Lung (tissue), 17 donors: ENCODE measurements at places on chromosomes 11 and 22.
A peak's percentile ranks its signal among the peaks of the same experiment; 100 is the strongest.

GRCh38 chr11:13152264-13152663 is 125.3 kb upstream of the BMAL1 start:
- DNase-seq = no peak

DNA sequence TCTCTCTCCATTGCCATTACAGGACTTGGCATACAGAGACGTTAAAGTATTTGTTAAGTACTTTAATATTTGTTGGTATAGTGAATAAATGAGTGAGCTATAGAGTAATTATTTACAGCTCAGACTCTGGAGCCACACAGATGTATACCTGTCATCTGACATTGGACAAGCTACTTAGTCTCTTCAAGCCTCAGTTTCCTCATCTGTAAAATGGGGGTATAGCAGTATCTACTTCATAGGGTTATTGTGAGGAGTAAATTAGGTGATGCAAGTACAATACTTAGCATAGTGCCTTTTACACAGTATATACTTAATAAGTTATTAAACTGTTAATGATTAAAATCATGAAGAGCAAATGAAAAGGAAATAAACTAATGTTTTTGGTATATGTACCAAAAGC is 203.2 kb downstream of the NAV2 start:
- DNase-seq = no peak

DNA sequence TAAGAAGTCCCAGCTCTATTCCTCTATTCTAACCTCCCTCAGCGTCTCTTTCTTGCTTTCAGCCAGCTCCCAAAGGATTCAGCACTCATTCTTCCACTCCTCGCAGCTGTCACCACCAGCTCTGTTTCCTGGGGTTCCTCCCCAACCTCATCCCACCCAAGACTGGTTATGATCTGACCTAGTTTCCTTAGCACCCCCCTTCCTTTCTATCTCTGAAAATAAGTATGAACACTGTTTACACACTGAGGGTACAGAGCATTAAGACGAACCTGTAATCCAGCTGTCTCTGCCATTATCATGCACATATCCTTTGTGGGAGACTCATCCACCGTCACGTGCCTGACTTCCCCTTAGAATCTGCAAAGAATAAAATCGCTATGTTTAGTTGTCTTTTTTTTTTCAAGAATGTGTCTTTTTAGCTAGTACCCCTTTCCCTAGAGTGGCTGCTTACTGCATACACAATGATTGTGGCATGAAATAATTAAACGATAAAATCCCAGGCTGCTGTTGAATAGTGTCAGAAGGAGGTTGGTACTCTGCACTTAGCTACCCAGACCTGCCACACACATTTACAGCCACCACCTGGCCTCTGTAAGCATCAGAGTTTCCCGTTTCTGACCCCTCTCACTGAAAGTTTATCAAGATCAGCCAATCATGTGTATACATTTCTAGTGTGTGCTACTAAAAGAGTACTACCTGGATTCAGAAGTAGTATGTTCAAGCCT is 26.9 kb upstream of the CSTF3 start:
- DNase-seq = no peak

- peak; percentile 27 for DNase-seq
Measured at GRCh38 chr11:104033134-104033533, 3.3 kb upstream of the DDI1 start.

DNA sequence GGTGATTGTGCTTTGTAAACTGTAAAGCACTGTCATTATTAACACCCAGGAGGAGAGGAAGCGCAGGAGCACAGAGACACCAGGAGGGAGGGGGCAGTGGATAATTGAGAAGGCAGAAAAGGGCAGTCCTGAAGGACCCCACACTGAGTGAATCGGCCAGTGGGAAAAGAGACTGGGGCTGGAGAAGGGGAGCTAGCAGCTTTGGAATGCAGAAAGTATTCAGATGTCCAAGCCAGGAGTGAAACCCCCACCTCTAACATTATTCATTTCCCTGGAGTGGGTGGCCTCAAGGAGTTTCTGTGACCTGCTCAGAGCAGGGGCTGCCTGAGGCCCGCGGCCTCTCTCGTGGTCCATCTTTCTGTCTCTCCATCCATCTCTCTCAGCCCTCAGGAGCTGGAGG is 38.0 kb upstream of the CDON start:
- no peak for DNase-seq

DNA sequence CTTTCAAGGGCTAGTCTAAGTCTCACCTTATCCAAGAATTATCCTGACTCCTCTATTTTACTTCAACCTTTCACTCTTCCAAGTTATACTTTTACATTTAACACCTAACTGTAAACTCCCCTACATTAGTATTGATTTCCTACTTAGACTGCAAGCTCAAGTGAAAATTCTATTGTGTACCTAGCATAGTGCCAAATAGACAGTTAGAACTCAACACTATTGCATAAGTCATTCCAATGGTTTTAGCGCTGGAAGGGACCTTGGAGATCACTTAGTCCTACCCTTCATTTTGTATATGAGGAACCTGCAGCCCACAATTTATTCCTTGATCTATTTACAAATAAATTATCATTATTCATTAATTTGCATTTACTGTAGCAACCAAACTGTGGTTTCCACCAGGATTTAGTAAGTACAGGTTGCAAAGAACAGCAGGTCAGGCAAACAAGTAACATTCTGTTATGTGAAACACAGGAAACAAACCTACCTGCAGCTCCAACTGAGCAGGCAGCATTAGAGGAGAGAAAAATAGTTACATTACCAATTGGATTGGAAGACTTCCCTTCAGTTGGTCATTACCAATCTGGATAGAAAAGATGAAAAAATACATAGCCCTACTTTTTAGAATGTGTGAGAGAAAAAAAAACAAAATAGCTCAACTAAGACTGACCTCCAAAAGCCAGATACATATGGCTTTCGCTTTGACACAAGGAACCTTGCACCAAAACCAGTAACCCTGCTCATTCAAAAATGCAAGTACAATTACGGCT is 33.7 kb upstream of the NFRKB start:
- no peak for DNase-seq

DNA sequence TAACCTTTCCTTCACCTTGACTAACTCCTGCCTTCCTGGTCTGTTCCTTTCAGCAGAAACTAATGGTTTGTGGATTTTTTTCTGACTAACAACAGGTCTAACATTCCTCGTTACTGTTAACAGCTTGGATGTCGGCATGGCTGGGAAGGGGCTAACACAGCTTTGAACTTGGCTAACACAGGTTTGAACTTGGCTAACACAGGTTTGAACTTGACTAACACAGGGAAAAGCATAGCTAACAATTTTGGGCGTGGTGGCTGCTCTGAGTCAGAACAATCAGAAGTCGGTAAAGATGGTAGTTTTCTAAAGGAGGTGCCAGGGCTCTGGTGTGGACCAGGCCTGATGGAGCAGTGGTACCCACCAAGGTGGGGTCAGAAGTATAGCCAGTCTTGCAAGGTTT is 16.1 kb downstream of the MIAT start:
- DNase-seq = no peak

GRCh38 chr11:66314561-66315497 is 2.0 kb downstream of the CD248 start:
- no peak for DNase-seq

DNA sequence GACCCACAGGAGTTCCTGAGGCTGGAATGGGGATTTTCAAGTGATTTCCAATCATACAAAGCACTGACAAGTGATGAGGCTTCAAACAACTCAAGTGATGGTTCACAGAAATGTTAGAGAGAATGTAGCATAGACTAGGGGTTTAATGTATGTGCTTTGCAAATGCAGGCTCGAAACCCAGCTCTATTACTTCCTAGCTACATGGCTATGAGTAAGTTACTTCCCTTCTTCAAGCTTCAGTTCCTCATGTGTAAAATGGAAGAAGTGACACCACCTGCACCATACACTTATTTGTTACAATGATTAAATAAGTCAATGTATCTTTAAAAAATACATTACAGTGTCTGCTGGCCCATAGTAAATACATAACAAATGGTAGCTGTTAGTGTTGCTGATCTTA is 139.8 kb downstream of the CCDC81 start:
- no peak for DNase-seq
